ENCODE measurements at places on chromosomes 1 and 21.

- no peak for DNase-seq
Observed at GRCh38 chr1:96292141-96292540, 429.4 kb upstream of the PTBP2 start.

- no peak for DNase-seq
Observed at GRCh38 chr1:159930216-159930615, 4.9 kb upstream of the TAGLN2 start.

- DNase-seq: no peak
Observed at GRCh38 chr21:43936247-43936967, 71.4 kb downstream of the AGPAT3 start.

DNA sequence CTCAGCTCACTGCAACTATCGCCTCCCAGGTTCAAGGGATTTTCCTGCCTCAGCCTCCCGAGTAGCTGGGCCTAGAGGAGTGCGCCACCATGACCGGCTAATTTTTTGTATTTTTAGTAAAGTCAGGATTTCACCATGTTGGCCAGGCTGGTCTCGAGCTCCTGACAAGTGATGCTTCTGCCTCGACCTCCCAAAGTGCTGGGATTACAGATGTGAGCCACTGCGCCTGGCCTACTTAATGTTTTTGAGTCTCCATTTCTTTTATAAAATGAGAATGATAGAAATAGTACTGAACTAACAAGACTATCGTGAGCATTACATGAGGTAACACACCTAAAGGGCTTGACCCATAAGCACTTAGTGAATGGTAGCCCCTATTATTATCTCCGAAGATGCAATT is 21.4 kb downstream of the NUAK2 start:
- DNase-seq: no peak

- DNase-seq: no peak
Observed at GRCh38 chr1:181398544-181398943, 84.8 kb upstream of the CACNA1E start.

DNA sequence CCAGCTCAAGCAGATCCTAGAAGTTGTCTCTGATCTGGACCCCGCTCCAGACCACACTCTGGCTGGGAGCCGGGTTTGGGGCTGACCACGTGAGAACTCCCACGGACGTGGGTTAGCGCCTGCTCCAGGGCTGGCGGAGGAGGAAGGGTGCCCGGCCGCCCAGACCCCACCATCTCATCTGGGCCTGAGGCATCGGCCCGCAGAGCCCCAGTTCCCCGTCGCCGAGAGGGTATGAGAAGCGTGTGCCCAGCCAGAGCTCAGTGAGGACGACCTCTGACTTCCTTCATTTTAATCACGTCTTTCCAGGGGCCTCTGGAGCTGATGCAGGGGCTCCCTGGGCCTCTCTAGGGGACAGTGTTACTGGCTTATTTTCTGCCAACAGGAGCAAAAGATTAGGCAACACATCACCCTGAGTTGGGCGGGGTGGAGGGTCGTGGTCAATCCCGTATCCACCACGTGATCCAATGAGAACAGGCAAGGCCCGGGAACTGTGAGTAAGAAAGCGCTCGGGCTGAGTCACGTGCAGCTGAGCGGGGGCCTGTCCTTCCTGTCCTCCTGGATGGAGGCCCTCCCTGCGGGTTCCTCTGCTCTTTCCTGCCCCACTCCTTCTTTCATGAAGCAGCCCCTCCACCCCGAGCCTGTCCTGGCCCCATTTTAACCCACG is 81.1 kb downstream of the SIK1 start:
- DNase-seq: no peak

DNA sequence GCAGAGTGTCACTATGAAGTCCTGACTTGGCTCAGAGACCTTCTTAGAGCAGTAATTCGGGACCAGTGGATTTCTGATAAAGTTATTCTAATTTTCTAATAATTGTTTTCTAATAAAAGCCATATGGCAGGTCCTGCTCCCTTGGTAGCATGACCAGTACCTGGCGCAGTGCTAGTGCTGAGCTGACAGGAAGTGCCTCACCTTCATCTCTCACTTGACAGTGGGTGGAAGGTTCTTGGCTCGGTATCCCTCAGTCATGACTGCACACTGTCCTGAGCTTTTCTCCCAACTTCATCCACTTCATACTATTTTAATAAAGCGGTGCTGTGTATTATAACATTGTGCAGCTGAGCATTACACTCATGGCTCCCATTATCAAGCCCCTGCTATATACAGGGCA is 14.1 kb downstream of the VANGL1 start:
- no peak for DNase-seq

DNA sequence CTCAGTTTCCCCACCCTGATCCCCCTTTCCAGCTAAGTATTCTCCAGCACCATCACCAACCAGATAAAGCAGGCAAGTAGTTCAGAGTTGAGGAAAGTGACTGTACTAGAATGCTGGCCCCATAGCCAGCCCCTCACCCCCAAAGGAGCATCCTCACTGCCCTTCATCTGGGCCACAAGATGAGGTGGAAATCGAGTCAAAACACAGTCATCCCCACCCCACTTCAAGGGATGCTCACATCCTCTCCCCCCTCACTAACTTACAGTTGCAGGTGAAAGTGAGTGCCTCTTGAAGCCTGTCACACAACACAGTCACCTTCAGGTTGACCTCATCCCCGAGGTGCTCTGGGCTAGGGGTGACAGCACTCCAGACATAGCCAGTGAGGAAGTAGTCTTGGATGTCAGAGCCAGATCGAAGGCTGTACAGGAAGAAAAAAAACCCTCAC is 30.4 kb downstream of the PIK3C2B start:
- DNase-seq: no peak

- no peak for DNase-seq
Observed at GRCh38 chr1:84352298-84353106, 45.8 kb upstream of the DNASE2B start.

GRCh38 chr1:32701951-32702598 is 495 bp downstream of the SYNC start:
- peak; percentile 64 for DNase-seq

DNA sequence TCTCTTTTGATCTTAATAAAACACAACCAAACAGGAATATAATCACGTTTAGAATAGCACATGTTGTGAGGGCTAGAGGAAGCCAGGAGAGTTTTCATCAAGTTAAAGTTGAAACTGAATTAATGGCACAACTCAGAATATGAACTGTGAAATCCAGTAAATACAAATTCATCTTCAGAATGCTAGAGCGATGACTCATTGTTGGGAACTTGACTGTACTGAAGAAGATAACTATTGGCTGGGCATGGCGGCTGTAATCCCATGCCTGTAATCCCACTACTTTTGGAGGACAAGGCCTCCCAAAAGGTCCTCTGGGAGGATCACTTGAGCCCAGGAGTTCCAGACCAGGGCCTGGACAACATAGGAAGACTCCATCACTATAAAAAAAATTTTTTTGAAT is 8.8 kb downstream of the SYF2 start:
- no peak for DNase-seq

- DNase-seq: no peak
Observed at GRCh38 chr1:202088206-202088605, 34.5 kb upstream of the GPR37L1 start.

DNA sequence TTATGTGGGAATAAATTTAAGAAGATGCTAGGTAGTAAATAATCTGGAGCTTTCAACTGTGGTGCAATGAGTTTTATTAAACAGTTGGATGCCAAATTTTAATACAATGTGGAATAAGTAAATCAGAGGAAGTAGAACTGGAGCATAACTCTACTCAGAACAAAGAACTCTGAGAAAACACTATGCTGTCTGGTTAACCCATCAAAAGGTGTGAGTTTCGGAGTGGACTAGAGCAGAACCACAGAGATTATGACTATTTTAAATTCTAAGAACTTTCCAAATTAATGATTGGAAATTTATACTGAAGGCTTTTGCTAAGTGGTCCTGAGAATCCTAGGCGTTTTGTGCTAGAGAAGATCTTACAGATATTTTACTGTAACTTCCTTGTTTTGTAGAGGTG is 132.2 kb downstream of the NTMT2 start:
- DNase-seq: no peak

DNA sequence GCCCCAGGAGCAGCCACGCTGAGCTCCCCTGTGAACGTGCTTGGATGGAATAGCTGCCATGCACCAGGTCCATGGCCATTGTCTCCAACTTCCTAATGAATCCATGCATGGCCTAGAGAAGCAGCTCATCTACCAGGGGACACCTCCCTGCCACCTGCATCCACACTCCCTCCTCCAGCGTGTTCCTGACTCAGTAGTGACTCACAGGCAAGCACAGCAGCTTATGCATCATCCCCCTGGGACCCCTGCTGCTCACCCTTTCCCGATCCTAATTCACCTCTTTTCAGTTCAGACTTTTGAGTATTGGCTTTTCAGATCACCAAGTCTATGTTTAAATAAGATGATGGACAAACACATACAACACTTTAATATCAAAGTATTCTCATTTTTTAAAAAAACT is 39.9 kb upstream of the TADA1 start:
- no peak for DNase-seq

DNA sequence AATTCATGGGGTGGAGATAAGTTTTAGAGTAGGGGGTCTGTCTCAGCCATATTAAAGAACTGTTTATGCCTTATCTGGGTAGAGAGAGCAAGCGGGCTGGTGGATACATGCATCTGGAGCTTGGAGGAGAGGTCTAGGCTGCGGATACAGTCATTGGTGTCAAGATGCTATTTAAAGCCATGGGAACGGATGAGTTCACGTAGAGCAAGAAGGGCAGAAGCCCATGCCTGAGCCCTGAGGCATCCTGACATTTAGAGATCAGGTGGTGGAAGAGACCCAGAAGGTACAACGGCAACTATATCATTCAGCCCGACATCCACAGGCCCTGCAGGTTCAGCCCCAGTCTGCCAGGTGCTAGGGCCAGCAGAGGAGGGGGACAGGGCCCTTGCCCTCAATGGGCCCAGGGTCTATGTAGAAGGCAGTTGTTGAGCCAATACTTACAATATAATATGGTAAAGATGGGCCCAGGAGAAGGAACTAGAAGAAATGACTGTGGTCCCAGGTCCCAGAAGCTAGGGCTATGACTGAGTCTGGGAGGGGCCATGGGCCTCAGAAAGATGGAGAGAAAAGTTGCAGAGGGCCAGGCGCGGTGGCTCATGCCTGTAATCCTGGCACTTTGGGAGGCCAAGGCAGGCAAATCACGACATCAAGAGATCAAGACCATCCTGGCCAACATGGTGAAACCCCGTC is 15.2 kb upstream of the CHI3L1 start:
- DNase-seq: no peak

GRCh38 chr21:42552407-42553336 is 39.0 kb downstream of the SLC37A1 start:
- DNase-seq: no peak

GRCh38 chr21:43658769-43659135 is 536 bp downstream of the HSF2BP start:
- DNase-seq: no peak

DNA sequence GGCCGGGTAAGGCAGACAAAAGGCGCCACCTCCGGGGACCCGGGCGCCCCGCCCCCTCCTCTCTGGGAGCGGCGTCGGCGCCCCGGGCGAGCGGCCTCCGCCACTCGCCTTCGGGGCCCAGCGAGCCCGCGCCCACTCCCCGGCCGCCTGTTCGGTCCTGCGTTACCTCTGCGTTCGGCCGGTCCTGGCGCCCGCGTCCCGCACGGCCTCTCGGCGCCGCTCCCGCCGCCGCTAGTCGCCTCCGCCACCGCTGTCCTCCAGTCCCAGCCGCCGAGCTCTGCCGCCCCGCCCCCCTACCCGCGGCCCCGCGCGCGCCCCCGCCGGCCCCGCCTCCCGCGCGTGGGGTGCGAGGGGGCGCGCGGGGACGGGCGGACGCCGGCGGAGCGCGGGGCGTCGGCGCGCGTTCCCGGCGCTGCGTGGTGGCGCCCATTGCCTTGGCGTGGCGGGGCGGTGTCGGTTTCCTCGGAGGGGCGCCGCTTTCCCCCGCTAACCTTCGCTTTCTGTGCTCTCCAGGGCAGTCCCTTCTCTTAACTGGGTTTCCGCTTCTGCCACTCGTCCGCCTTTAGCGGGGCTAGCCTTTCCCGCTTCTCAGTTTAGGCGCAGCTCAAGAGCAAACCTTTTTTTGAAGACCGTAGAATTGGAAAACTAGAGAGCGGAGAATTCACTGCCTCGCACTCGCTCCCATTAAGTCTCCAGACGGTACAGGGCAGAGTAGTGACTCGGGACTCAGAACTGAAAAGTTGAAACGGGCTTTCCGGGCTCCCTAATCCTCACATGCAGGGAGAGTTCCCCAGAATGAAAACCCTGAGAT is at the start of gene HP1BP3:
TSS of gene HP1BP3 (minus strand) at position 279 of the 811 bp plus-strand sequence. CDS start 6,867 bp downstream, outside the sequence.
- peak; percentile 31 for DNase-seq

GRCh38 chr21:17651526-17651925 is 38.8 kb upstream of the BTG3 start:
- no peak for DNase-seq

- no peak for DNase-seq
Observed at GRCh38 chr1:24101796-24102586, 9.9 kb downstream of the MYOM3 start.

GRCh38 chr1:21337928-21338572 is 47.8 kb upstream of the ECE1 start:
- DNase-seq: no peak

DNA sequence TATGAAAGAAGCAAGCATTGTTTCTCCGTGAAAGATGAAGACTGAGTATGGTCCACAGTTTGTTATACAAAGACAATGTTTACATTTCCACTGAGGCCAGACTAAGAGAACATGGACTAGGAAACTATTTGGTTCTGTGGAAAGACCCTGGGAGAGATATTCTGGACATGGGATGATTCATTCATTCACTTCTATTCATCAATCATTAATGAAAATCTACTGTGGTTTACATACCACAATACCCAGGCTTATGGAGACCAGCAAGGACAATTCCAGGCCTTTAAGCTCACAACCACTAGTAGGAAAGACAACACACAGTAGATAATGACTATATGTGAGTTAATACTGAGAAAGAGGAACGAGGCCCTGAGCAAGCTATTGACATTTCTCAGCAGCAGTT is 125.4 kb downstream of the TBX15 start:
- no peak for DNase-seq

GRCh38 chr1:47554901-47555300 is 117.1 kb downstream of the FOXD2 start:
- DNase-seq: no peak

- no peak for DNase-seq
Observed at GRCh38 chr1:78267513-78268218, 221.9 kb downstream of the GIPC2 start.

DNA sequence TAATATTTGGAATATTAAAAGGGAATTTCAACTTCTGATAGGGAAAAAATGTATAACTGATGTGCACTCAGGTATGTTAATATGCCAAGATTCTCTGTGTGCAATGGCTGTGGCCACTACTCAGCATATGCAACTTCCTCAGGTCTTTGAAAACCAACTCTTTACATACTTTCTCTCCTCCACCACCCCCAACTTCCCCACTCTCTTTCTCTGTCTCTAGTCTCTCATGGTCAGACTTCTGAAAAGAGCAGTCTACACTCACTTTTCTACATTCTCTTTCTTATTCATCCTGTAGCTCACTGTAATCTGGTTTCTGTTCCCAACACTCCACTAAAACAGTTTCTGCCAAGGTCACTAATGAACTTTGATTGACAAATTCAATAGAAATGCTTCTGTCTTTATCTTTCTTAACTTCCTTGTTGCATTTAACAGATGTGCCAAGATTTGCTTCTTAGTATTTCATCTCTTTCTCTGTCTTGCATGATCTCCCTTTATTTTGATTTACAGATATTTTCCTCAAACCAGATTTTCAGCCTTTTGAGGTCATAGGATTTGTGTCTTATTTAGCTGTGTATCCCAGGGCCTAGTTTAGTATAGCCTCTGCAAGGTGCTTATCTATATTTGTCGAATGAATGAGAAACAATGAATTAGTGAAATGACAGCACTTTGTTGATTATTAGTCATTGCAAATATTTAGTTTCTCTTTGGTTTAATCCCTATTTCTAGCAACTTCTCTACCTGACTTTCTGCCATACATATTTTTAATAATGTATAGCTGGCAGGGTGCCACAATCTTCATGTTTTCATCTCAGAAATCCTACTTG is 168.9 kb downstream of the LMO4 start:
- no peak for DNase-seq

All from DMS 273 treated with DMSO at 0.1 percent for 48 hours (cell line).